ENCODE measurements at places on chromosomes 1 and 21. TPM values are rescaled to one million over a fixed set of nuclear protein-coding genes. Genes with fewer than 3 reads are reported as not detected.

The ILDR2 gene
- total RNA-seq: 5.8 TPM

DNA sequence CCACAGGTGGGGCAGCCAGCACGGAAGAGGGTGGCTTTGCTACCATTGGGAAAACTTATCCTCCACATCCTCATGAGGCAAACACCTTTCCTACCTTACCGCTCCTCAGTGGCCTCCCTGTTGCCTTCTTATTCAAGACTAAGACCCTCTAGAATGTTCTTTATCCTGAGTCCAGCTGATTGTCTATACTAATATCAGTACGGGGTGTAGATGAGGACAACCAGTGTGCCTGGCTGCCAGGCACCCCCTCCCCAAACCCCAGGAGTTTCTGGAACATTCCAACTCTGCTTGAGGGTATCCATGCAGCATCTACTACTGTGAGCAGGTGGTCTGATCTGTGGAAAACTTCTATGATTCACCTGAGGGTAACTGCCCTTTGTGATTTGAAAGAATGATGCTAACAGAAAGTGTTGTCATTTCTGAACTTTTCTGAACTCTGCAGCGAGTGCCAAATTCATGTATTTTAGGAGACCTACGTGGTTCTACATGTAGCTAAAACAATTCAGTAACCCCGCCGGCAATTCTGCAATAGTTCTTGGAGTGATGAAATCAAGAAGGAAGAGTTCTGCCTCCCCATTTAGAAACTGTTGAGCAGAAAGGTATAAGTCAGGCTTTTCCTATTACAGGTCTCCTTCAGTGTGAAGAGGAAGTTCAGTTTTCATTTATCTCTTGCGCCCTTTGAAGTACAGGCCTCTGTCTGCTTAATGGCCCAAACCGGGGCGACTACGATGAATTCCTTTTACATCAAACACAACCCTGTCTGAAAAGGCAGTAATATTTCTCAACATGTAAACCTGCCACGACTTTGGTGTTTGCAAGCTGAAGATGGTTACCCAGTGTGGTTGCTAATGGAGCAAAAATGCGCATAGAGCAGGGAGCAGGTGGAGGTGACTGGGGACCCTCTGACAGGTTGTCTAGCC is 80.4 kb downstream of the RUNX1 start:
- no peaks in the 10 kb centered on the region for H3K36me3 ChIP-seq
- H3K4me1 ChIP-seq: no peaks in the 10 kb centered on the region
- H3K27me3 ChIP-seq: no peaks in the 10 kb centered on the region

- DNase-seq: no peak
- no peaks in the 10 kb centered on the region for H3K27me3 ChIP-seq
- no peaks in the 10 kb centered on the region for H3K36me3 ChIP-seq
- H3K4me3 ChIP-seq: no peak overlapping the region
- H3K27ac ChIP-seq: no peak overlapping the region
Observed at GRCh38 chr21:28253961-28254360, 738.7 kb downstream of the LTN1 start.

DNA sequence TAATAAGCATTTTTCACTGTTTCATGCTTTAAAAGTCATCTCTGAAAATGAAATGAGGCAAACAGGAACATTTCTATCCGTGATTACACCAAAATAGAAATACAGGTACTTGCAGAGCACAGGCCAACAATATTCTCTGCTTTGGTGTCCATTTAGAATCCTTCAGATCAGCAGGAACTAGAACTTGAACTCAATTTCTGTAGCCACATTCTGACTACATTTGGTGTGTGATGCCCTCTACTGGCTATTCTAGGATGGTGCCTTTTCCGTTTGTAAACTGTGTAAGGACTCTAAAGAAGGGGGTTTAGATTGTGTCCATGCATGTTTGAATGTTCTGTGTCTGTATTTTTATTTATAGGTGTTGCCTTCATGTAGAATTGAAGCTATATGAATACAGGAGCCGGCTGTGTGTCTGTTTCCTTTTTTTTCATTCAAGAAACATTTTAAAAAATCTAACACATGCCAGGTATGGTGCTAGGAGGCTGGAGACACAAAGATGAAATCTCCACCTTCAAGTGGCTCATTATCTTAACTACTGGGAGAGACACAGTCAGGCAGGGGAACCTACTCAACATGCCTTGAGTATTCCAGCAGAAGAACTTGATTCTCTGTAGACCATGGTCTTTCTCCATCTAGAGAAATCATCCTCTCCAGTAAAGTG is 7.6 kb upstream of the ZNF326 start:
- H3K36me3 ChIP-seq: no peaks in the 10 kb centered on the region
- no peaks in the 10 kb centered on the region for H3K4me1 ChIP-seq
- no peaks in the 10 kb centered on the region for H3K27me3 ChIP-seq
- no peak overlapping the region for H3K27ac ChIP-seq
- H3K4me3 ChIP-seq: no peak overlapping the region
- DNase-seq: no peak

GRCh38 chr1:183907070-183907469 is 102.2 kb downstream of the RGL1 start:
- H3K36me3 ChIP-seq: peaks cover 19% of the 10 kb centered on the region
- H3K27me3 ChIP-seq: no peaks in the 10 kb centered on the region
- H3K4me1 ChIP-seq: peaks cover 11% of the 10 kb centered on the region
- DNase-seq: no peak
- no peak overlapping the region for H3K27ac ChIP-seq
